Left kidney (tissue), 8 donors: ENCODE measurements at places on chromosomes 12 and 14. TPM values are rescaled to one million over a fixed set of nuclear protein-coding genes. Genes with fewer than 3 reads are reported as not detected.

Gene TPPP2
- polyA plus RNA-seq, result 2.7 TPM

Gene TROAP
- 35.9 TPM for polyA plus RNA-seq

GRCh38 chr12:127054531-127054930 is 1212.4 kb upstream of the TMEM132C start:
- no peak for DNase-seq

Gene SRSF5
- 836 TPM for polyA plus RNA-seq

DNA sequence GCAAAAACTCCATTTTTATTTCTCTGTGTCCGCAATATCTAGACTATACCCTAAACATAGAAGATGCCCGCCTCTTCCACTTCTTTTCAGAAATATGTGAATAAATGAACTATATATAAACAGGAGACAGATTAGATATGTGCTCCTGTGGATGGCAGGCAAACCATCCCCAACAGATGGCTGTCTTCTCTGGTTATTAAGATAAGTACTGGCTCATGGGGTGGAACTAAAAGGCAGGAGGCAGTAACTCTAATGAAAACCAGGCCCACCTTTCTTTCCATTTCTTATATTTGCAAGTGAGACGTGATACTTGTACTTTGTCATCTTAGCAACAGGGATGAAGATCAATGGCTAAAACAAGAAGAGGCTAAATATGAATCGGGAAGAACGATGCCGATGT is 20.2 kb downstream of the E2F7 start:
- DNase-seq, result no peak

DNA sequence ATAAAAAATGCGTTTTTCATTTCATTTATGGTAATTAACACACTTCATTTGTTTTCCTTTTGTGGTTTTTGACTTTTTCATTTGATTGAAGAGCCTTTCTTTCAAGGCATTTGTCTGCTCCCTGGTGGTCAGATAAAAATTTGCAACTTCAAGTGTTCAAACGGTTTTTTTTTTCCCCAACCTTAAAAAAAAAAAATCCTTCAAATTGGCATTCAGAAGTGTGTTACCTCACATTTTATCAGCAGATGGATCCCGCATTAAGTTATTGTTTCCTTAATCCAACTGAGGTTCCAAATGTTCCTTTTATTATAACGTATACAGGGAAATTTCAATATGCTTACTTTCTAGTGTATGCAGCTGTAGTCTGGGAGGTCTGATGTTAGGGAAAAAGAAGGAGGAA is 47.2 kb downstream of the MYF5 start:
- peak; percentile 53 for DNase-seq

Gene TMEM233
- polyA plus RNA-seq, result 1.7 TPM

GRCh38 chr14:49677643-49678042 is 10.4 kb downstream of the POLE2 start:
- DNase-seq, result no peak

- peak; percentile 44 for DNase-seq
Observed at GRCh38 chr12:65728848-65729793, 95.2 kb upstream of the HMGA2 start.

DNA sequence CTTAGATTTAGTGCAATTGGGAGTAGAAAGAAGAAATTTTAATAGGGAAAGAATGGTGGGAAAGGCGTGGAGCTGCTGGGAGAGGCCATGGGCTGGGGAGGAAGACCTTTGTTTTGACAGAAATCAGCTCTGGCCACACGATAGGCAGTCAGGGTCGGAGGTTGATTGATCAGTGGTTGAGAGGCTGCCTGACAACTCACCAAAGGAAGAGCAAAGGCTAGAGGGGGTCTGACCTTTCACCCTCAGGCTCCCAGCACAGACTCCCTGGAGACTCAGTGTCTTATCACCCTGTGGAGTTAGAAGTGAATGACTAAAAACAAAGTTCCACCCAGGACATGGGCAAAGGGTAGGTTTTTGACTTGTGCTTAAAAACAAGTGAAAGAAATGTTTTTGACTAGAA is 18.0 kb upstream of the NKX2-8 start:
- DNase-seq, result no peak

Gene CISTR
- polyA plus RNA-seq, result not detected

Gene BHLHE41
- polyA plus RNA-seq, result 2.2 TPM

DNA sequence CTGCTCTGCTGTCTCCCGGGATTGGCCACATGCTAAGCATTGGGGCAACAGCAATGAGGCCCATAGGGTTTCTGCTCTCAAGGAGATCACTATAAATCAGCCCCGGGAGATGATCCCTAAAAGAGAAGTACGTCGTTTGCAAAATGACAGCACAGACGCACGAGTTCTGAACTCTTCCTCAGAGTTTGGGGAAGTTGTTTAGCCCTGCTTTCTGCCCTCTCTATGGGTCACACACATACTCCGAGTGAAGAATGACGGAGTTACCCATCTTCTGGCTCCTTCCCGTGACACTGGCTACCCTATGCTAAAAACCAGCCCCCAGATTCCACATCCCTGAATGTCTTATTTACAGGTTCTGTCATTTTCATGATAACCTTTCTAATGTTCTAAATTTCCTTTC is 258.0 kb upstream of the PLEKHG7 start:
- DNase-seq, result no peak

- DNase-seq, result no peak
Observed at GRCh38 chr14:42192738-42193653, 586.3 kb downstream of the LRFN5 start.

Gene TAS2R42
- polyA plus RNA-seq, result not detected

DNA sequence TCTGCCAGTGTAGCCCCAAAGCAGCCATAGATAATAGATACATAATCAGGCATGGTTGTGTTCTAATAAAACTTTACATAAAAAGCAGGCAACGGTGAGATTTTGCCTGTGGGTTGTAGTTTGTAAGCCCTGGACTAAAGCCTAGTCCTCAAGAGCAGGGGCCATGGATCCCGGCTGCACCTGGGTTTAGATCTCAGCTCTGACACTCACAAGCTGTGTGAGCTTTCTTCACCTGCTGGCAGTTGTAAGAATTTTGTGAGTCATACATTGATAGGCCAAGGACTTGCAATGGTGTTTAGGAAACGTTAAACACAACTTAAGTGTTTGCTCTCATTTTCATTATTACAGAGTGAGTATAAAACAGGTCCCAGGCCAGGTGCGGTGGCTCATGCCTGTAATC is 395.8 kb upstream of the TBX3 start:
- DNase-seq, result no peak

Gene PGF
- 5.5 TPM for polyA plus RNA-seq

Gene C12orf54
- 0.60 TPM for polyA plus RNA-seq

Gene FOXN4
- 2.9 TPM for polyA plus RNA-seq

- no peak for DNase-seq
Observed at GRCh38 chr12:96720363-96720705, 186.7 kb upstream of the NEDD1 start.

- no peak for DNase-seq
Observed at GRCh38 chr12:96258104-96258961, 64.2 kb downstream of the ELK3 start.

Gene SPX
- 13.8 TPM for polyA plus RNA-seq

- no peak for DNase-seq
Observed at GRCh38 chr12:19138956-19139355, 9.4 kb downstream of the PLEKHA5 start.

DNA sequence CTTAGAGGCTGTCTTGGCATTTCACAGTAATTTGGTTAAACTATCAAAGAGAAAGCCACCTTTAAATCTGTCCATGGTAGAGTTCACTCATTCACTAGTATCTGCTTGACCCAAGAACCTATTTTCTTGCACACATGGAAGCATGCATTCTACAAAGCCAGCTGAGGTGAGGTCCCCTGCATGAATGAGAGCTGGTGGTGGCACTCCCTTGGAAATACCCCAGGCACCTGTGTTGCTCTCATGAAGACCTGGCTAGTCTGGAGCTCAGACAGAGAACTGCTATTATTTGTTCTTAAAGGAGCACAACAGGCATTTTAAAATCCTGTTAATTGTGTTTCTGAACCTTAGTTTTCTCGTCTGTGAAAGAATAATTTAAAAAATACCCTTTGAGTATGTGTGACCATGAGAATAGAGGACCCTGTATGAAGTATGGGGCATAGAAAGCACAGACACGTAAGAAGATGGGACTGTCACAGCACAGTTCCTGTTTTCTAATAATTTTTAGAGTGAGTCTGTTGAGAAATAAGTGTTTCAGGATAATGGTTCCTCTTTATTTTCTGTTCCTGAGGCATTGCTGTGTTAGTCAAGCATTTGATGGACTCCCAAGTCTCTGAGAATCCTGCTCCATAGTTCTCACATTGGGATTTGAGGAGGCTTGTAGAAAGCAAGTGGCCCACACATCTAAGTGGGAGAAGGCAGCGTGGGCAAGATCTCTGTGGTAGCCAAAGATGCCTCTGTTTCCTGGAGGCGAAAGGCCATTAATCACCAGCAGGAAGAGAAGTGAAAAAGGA is 10.9 kb downstream of the RGS6 start:
- DNase-seq, result no peak

GRCh38 chr14:99574099-99574880 is 29.7 kb downstream of the CCDC85C start:
- no peak for DNase-seq

Gene KRT74
- polyA plus RNA-seq, result not detected

Gene C14orf39
- polyA plus RNA-seq, result 1.0 TPM

- DNase-seq, result no peak
Observed at GRCh38 chr12:31868965-31869364, 90.2 kb upstream of the RESF1 start.

Gene KCNK10
- 0.27 TPM for polyA plus RNA-seq

Gene DCN
- 366 TPM for polyA plus RNA-seq

Gene KCNC2
- polyA plus RNA-seq, result 0.55 TPM

- no peak for DNase-seq
Observed at GRCh38 chr14:52402812-52403526, 88.9 kb downstream of the PTGER2 start.

Gene NELL2
- 26.0 TPM for polyA plus RNA-seq

- no peak for DNase-seq
Observed at GRCh38 chr14:51260225-51260624, 20.2 kb downstream of the TMX1 start.

DNA sequence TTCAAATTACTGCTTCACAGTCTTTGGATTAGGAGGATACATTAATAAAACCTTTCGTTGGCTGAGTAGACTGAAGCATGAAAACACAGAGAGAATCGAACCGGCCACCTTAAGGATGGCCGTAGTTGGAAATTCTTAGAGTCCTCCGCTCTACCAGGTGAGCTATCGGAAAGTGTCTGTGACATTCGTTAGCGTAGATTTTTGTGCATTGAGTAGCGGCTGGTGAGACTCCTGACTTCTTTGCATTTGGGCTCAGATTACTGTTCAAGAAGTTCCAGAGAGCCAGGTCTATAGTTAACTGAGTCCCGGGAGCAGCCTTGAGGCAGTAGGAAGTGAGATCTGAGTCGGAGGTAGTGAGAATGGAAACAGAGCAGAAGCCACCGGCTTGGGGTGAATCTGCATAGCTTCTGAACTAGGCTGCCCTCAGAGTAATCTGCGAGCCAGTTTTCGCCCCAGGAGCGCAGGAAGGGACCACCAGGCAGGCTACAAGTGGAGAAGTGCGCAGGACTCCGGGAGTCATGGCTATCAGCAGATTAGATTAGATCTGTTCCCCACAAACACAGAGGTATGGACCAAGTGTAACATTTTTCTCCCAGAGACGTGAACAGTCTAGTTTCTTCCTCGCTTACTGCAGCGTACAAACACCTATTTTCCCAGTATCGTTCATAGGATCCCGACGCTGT is 11.0 kb downstream of the OR6S1 start:
- no peak for DNase-seq

- no peak for DNase-seq
Observed at GRCh38 chr14:55758796-55759195, 178.8 kb downstream of the KTN1 start.

DNA sequence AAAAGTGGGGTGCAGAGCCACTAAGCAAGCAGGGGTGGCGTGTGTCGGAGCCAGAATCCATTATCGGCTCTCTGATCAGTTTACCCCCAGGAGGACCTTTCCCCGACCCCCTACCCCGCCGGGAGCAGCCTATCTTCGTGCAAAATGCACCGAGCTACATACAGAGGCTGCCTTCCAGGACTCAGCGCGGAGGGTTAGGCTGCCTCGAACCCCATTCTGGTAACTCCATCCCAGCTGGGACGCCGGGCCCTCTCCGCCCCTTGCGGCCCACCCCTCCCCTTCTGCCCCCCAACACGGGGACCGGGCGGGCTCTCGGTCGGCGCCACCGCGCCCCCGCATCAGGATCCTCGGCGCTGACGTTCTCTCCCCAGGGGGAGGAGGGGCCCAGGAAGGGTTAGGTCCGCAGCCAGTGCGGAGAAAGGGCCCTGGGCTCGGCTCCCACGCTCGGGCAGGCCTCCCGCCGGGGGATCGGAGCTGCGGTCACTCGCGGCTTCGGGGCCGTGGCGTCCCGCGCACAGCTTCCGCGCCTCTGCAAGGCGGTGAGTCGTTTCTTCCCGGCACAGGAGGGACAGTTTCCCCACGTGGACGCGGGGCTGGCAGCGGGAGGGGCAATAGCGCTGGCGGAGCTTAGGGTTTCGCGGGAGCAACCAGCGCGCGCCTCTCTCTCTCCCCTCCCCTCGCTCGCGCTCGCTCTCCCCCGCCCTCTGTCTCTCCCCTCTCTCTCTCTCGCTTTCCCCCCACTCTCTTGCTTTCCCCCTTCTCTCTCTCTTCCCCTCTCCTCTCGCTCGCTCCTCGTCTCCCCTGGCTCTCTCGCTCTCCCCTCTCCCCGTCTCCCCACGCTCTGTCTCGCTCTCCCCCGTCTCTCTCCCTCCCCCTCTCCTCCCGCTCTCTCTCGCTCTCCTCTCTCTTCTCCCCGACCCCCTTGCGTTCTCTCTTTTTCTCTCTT is 12.5 kb upstream of the MAP3K9 start:
- DNase-seq, result no peak

Gene AGAP2
- polyA plus RNA-seq, result 1.2 TPM

- DNase-seq, result no peak
Observed at GRCh38 chr14:29937116-29937515, 9.5 kb upstream of the PRKD1 start.

DNA sequence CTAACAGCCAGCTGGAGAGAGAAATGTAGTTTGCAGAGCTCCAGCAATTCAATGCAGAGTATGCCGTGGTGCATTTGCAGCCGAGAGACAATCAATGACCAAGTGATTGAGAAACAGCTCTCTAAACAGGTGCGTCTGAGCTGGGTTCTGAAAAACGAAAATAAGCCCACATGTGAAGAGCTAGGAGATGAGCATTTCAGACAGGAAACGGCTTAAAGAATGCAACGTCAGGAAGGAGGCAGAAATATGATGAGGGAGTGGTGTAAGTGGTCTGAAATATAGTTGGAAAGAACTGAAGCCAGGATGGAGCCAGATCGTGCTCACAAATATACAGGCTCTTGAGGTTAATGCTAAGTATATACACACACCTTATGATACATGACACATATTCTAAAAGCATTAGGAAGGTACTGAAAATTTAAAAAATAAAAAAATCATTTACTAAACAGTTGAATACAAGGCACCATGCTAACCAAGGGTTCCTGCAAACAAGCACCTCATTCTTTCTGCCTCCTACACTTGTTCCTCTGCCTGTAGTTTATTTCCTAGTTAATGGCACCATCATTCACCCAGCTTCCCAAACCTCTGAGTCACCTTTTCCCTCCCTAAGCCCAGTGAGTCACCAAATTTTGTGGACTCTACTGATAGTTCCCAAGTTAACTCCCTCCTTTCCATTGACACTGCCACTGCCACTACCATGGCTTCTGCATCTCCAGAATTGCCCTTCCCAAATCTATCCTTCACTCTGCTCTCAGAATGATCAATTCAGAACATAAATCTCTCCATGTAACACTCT is 2.3 kb upstream of the GARIN2 start:
- no peak for DNase-seq
